ENCODE measurements at places on chromosomes 2 and 18.

- DNase-seq, result no peak
Measured at GRCh38 chr18:12336887-12337286, 28.8 kb downstream of the TUBB6 start.

- no peak for DNase-seq
Measured at GRCh38 chr2:85619617-85620016, 3.6 kb downstream of the USP39 start.

- no peak for DNase-seq
Measured at GRCh38 chr2:179050755-179051154, 818 bp upstream of the CCDC141 start.

DNA sequence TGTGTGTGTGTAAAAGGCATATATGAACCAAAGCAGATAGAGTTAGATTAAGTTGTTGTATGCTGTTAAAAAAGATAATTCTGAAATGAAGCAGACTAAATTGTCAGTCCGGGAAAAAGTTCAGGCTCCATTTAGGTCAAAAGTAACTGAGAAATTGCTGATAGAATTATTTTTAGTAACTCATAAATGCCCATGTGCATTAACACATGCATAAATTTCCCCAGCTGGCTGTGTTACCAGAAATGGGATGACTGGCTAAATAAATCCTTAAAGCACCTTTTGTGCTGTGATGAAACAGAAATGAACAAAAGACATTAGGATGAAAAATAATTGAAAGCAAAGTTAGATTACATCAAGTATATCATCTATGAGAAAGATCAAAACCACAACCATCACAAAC lies 111.3 kb downstream of the NYAP2 start:
- DNase-seq, result no peak

- no peak for DNase-seq
Measured at GRCh38 chr2:223720367-223720766, 117.0 kb downstream of the AP1S3 start.

All from NCI-H2171 (cell line).